ENCODE measurements at places on chromosomes 7 and 10.

DNA sequence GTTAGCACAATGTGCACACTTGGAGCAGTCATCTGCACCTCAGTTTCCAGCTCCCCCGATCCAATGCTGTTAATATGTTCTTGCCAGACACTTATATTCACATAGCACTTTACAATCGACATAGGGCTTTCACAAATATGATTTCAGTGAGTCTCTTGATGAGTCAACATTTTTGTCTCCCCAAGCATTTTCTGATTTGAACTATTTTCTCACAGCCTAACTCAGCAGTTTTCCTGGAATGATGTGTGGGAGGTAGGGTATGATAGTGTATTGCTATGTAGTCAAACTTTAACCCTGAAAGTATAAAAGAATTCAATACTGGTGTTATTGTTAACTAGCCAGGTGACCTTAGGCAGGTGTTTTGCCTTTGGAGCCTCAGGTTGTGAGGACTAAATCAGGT is 82.5 kb upstream of the LRGUK start:
- no peak for DNase-seq

GRCh38 chr7:8176370-8177081 is 85.4 kb downstream of the ICA1 start:
- DNase-seq = no peak

DNA sequence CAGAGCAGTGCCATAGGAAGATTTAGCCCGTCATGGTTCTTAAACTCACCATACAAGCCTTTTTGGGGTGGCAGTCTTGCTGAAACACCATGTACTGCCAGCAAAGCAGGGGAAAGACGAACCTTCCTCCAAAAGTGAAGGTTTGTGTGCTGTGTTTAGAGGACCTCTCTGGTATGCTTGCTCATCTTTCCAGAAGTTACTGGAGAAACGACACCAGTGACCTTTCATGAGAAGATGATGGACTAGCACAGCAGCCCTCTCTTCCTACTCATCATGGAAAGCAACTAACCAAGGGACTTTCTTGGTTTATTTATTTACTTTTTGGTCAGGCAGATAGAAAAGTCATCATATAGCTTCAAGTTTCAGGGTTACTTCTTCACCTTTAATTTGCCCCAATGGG is 247.4 kb downstream of the PTEN start:
- DNase-seq = no peak

DNA sequence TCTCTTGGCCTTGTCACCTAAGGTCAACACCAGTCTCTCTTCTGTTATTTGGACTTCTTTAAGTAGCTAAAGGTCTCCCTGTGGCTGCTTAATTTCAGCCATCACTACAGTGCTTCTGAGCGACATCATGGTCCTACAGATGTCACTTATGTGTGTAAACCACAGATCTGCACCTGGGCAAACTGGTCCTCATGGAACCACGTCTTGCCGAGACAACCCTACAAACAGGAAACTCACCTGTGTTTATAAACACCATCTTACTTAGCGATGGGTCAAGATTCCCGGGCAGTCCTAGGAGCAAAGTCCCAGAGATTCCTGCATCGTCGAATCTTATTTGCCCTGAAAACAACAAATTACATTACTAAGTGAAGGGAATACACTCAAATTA is 27.8 kb downstream of the KLF6 start:
- DNase-seq = no peak

DNA sequence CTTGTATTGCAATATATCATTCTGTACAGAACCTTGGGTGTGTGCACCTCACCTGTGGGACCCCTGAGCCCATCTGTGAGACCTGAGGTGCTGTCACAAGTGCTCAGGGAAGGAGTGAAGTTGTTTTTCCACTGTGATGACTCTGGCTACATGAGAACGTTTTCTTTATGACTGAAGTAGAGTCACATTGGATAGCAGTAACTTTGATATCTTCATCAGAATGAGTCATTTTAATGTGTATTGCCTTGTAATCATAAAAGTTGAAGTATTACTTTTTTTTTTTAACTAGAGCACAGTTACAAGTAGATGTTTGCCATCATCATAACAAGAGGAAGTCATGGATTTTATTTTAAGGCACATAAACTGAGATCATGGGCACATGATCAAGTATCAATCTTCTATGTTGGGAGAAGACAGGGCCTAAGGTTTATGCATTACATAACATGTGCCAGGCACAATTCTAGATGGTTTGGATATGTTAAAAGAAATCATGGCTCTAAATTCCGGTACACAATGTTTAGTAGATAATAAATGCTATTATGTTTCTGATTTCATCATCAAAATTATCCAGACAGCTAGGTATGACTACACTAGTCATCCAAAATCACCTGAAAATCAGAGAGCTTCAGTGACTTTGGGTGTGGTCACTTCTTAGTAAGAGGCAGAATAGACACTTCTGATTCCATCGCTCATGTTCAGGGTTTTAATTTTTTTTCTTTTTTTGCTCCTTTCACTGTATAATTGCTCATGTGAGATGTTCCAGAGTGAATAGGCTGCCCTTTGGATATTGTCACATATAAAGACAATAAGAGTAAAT is 82.7 kb upstream of the KLF6 start:
- DNase-seq = no peak

- DNase-seq = no peak
Observed at GRCh38 chr7:26729150-26729775, 135.1 kb downstream of the SKAP2 start.

DNA sequence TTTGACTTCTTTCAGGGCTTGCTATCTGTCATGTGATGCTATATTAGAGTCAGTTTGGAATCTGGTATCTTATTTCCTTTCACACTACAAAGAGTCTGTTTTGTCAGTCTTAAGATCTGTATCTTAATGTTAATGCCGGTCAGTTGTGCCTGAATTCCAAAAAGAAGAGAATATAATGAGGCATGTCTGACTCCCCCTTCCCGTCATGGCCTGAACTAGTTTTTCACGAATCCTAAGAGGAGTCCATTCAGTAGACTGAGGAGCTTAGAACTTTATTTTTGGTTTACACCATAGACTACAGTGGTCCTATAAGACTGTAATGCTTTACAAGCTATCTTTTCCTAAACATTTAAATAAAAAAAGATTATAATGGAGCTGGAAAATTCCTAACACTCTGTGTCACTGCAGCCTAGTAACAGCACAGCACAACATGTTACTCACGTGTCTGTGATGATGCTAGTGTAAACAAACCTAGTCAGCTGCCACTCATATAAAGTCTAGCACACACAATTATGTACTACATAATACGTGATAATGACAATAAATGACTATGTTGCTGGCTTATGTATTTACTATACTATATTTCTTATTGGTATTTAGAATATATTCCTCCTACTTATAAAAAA is 50.6 kb downstream of the VPS41 start:
- peak; percentile 26 for DNase-seq

DNA sequence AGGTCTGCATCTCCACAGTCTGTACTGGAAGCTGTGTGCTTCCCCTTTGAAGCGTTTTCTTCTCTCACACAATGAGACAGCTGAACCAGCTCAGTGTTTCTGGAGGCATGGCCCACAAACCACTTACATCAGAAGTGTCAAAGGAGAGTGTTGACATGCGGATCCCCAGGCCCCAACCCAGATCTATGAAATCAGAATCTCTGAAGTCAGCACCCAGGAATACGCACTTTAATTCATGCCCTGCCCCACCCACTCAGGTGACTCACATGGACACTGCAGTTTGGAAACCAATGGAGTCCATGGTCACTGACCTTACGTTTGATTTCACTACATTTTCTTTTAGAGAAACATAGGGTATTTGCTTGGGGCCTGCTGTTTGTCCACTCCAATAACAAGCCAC is 19.0 kb downstream of the TLL2 start:
- DNase-seq = no peak

DNA sequence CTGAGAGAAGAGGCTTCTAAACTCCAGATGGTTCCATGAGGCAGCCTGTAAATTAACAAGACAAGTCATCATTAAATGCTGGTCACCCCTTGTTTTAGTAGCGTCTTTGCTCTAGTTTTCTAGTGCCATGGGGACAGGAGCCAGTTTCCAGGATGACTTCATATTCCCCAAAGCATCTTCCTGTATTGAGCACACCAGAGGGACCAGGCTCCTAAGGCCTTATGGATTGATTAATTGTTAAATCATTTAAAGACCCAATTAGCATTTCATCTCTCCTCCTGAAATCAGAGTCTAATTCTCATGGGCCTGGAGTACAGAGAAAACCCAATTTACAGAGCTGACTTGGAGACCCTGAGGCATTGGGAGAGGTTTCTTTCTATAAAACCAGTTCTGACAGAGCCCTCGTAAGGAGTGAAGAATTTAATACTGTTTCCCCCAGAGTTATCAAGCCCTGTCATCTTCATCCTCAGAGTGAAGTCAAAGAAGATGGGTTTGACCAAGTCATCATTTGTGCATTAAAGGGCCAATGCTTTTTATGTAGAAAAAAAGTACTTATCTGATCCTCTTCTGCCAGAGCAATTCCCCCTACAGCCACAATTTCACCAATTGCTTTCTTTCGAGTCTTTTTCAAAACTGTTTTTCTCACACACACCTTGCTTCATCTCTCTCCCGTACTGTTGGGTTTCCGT is 678.7 kb downstream of the SDK1 start:
- no peak for DNase-seq

DNA sequence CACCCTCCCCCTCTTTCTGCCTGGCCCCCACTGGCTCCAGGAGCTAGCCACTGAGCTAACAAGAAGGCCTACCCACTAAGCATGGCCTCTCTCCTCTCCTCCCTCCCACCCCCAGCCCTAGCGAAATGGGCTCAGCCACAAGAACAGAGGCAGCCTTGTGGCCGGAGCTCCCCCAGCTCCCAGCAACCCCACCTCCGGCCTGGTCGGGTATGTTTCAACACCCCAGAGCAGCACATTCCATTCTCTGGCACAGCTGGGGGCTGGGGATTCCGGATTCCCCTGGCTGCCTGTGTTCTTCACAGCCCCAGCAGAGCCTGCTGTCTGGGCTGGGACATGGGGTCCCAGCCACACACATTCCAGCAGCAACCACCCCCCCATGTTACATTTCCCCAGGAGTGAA is 9.0 kb downstream of the SFRP5 start:
- DNase-seq = no peak

DNA sequence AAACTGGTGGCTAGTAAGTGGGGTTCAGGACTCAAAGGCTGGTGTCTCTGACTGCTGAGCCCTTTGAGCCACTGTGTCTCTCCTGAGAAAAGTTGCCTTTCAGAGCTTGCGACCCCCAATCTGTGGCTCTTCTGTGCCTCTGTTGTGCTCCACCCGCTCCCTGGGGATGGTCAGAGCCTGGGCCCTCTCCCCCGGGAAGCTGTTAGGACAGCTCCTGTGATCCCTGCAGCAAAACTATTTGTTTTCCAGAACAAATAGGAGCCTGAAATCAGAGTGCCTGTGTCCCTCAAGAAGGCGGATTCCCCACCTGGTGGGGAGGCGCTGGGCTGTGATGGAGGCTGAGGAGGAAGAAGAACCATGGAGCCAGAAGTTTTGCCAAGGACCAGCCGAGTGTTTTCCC is 56.4 kb upstream of the MXI1 start:
- DNase-seq = no peak

DNA sequence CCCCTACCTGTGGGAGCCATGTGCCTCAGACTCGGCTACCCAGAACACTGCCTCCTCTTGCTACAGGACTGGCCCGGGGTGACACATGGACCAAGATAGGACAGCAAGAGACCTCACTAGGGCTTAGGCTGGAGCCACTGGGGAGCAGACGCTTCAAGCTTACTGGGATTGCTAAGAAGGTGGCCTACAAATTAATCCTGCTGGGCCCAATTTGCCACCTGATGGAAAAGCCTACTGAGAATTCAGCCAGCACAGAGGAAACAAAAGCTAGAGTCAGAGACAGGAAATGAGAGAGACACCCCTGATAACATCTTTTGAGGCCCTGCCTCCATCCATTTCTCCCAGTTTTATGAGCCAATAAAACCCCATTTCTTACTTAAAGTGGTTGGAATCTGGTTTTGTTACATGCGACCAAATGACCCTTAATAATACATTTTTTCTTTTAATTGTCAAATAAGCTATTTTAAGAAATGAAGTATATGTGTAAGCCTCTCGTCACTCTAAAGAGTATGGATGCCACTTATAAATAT is 282.1 kb downstream of the CXCL12 start:
- no peak for DNase-seq

All from kidney epithelial cell (primary cell).